Activated CD4-positive, alpha-beta T cell treated with anti-CD3 and anti-CD28 coated beads, Interleukin-2, amount 50 U/mL, for 16 hours (primary cell): ENCODE measurements at places on chromosomes 6 and 20.

DNA sequence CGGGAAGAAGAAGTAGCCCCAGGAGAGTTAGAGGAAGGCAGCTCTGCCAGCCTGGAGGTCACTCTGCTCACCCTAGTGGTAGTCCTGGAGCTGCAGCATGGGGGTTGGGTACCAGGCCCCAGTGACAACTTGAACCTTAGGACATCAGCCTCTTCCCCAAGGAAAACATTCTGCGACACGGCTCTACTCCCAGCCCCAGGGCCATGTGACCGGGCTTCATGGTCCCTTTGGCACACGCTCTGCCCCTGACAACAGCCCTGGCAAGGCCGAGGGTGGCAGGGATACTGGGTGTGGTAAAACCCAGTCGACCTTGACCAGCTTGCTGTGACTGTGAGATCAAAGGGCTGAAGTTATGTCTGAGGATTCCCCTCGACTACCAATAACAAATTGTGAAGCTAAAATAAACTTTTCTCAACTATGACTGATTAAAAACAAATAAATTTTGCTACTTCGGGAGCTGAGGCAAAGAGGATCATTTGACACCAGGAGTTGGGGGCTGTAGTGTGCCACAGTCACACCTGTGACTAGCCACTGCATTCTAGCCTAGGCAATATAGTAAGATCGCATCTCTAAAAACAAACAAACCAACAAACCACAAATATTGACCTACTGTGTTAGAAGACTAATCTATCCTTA, 24.4 kb upstream of the ARID1B start:
- DNase-seq: no peak

GRCh38 chr20:56716806-56717205, 87.7 kb downstream of the TFAP2C start:
- DNase-seq: no peak

DNA sequence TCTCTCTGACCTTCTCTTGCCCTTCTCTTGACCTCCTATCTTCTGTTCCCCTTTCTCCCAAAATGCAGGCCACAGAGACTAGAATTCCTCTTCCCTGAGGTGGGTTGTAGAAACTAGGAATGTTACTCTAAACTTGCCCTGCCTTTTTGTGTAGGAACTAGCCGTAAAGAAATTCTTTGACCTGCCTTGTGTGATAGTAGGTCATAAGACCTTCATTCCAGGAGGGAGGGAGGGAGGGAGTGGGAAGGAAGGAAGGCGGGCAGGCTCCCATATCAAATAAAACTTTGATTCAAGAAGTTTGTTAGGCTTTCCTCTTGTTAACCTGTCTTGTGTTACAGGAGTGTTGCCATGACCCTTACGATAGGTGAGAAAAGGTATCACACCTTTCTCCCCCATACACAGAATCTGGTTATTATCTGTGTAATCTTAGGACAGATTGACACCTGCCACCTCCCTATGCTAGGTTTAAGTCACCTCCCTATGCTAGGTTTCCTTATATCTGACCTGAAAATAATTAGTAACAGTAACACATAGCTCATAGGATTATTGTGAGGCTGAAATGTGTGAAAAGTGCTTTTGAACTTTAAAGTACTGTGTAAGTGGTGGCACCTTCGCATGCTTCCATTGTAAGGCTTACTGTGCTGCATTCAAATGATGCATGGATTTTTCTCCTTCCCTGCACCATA, 32.6 kb upstream of the FUCA2 start:
- no peak for DNase-seq

DNA sequence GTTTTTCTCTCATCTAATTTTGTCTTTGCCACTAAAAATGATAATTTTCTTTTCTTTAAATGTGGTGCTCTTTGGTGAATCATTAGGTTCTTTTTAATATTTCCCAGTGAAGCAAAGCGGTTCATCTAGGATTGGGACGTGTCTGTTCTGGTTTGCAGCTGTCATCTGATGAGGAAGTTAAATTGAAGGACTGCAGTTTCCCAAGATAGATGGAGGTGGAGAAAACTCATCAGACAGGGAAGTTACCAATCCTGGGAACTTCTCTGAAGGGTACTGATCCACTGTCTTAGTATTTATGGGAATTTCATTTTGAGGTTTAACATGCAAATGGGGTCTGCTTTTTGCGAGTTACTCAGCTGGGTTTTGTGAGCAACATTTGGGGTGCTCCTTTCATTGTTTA, 2.4 kb upstream of the AARS2 start:
- no peak for DNase-seq

GRCh38 chr6:39037082-39037508, 11.5 kb upstream of the GLP1R start:
- no peak for DNase-seq

DNA sequence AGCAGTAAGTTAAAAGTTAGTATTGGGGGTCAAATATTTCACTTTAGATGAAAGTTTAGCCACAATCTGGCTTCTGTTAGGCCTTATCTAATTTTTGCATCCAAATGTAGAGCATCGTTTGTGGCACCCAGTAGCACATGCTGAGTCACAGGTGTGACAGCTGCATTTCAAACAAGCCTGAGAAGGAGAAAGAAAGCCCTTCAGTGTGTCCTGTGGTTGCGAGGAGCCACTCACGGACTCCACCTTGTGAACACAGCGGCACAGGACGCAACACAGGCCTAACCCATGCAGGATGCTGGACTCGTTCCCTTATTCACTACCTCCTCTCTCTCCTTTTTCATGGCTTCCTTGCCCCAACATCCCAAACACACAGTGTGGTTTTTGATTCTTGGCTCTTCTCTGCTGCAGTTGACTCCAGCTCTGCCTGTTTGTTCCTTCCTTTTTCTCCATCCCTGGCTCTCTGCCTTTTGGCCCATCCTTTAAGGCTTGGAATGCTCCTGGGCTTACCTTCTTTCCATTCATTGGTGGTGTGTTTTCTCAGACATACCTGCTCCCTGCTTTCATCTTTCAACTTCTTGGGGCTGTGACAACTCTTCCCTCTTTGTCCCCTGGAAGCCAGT, 124.2 kb downstream of the SLC16A10 start:
- DNase-seq: no peak

DNA sequence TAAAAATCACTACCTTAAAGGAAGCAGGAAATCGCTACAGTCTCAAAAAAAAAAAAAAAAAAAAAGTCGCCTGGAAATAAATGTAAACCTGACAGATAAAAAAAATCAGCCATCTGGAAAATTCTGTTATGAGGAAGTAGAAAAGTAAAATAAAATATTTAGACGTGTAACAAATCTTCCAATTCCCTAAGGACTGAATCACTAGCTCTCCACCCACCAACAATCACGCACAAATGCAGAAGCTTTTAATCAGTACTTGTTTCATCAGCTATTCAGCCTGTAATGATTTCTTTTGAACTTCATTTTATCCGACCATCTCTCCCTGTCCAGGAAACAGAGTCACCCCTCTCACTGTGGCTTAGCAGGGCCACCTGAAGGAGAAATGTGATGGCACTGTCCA, 59.0 kb downstream of the SLC23A2 start:
- DNase-seq: no peak

GRCh38 chr20:36259177-36260061, 23.1 kb downstream of the AAR2 start:
- DNase-seq: no peak

GRCh38 chr6:42777126-42777822, 4.6 kb upstream of the BICRAL start:
- DNase-seq: peak; percentile 42

GRCh38 chr6:149079456-149079855, 238.1 kb upstream of the TAB2 start:
- DNase-seq: no peak

GRCh38 chr20:15061061-15061430, 723.6 kb upstream of the FLRT3 start:
- DNase-seq: no peak

DNA sequence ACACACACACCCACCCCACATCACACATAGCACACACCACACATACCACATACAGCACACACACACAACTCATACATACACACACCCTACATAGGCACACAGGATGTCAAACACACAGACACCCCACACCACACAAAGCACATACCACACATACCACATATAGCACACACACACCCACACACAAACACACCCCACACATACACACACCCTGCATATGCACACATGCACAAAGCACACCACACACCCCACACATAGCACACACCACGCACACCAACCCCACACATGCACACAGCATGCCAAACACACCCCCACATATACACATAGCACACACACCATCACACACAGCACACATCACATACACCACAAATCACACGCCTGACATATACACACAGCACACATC, 79.1 kb downstream of the RAMACL start:
- no peak for DNase-seq

GRCh38 chr6:84524636-84525035, 239.8 kb downstream of the TBX18 start:
- peak; percentile 25 for DNase-seq

DNA sequence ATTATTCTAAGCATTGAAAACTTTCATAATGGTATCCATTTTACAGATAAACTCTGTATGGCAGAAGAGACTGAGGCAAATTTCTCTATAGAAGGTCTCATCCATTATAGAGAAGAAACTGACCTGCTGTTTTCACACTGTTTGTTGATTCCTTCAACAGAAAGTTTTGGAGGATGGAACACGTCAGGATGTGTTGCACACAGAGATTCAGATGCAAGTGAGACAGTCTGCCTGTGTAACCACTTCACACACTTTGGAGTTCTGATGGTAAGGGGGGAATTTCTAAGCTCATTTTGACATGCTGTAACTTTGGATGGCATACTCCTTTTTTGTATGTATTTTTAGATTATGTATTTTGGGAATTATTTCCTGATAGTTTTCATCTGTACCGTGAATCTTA, 109.3 kb downstream of the ADGRG6 start:
- no peak for DNase-seq

DNA sequence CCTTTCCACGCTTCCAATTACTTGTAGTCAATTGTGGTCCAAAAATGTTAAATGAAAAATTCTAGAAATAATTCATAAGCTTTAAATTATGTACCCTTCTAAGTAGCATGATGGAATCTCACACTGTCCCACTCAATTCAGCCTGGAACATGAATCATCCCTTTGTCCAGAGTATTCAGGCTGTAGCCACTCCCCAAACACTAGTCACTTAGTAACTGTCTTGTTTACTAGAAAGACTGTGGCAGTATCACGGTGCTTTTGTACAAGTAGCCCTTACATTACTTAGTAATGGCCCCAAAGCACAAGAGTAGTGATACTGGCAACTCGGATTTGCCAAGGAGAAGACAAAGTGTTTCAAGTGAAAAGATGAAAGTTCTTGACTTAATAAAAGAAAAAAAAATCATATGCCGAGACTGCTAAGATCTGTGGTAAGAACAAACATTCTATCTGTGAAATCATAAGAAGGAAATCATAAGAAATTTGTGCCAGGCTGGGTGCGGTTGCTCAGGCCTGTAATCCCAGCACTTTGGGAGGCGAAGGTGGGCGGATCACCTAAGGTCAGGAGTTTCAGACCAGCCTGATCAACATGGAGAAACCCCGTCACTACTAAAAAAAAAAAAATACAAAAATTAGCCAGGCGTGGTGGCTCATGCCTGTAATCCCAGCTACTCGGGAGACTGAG, 168.5 kb upstream of the SIM1 start:
- no peak for DNase-seq

DNA sequence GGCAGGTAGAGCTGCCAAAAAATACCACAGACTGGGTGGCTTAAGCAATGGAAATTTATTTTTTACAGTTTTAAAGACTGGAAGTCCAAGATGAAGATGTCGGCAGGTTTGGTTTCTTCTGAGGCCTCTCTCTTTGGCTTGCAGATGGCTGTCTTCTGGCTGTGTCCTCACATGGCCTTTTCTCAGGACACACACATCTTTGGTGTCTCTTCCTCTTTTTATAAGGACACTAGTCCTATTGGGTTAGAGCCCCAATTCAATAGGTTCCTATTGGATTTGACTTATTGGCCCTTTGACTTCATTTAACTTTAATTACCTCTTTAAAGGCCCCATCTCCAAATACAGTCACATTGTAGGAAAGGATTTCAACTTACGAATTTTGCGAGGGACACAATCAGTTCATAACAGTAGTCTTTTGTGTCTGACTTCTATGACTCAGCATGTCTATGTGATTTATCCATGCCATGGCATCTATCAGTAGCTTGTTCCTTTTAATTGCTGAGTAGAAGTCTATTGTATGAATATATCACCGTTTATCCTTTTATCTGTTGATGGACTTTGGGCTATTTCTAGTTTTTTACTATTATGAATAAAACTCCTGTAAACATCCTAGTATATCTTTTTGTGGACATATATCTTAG, 11.0 kb upstream of the TCP11 start:
- no peak for DNase-seq

GRCh38 chr6:108732091-108732870, 115.9 kb upstream of the ARMC2 start:
- DNase-seq: no peak

DNA sequence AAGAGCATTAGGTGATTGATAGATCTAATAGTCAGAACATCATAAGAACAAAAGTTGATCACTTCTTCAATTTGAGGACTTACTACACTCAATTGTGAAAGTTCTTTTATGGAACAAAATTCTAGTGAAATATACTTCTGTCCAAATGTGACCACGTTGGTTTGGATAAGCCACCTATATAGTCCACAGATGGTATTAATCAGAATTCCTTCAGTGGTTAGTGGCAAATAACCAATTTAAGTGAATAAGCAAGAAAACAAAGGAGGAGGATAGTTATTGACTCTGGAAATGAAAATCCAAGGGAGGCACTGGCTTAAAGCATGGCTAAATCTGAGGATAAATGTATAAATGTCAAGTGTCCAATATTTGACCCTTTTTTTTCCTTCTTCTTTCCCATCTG, 268.5 kb upstream of the MARCKS start:
- no peak for DNase-seq

DNA sequence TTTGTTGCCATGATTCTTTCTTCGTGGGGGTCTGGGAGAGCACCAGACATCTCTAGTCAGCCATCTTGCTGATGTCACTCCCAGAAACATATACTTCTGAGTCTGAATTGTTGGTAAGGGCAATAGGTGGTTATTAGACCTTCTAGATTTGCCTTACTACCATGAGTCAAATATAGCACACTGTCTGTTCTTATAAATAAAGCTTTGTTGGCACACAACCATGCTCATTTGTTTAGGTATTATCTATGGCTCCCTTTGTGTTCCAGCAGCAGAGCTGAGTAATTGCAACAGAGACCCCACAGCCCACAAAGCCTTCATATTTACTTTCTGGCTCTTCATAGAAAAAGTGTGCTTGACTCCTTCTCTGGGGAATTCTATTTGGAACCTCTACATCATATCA, 62.9 kb downstream of the CDH26 start:
- DNase-seq: no peak
